ENCODE measurements at places on chromosomes 2 and 18.

- peak; percentile 18 for DNase-seq
These were observed 478.2 kb downstream of the ARHGAP15 start for GRCh38 chr2:143607231-143608062.

DNA sequence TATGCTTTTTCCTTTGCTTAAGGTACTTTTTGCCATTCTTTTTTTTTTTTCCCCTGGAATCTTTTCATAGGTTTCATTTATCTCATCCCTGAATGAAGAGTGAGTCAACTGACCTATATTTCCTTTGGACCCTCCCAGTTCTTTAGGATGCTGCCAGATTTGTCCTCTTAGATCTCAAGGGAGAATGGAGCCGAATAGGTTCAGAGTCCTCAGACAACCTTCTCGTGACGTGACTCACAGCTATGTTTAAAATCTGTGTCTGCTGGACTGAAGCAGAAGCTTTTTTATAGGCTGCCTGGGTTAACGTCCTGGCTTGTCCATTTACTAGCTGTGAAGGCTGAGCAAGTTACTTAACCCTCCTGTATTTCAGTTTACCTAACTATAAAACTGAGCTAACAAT is 358.6 kb downstream of the DLGAP1 start:
- DNase-seq, result peak; percentile 85

- DNase-seq, result no peak
These were observed 24.2 kb downstream of the BCL11A start for GRCh38 chr2:60529136-60529784.

- no peak for DNase-seq
These were observed 28.5 kb upstream of the NAPG start for GRCh38 chr18:10497206-10497749.

DNA sequence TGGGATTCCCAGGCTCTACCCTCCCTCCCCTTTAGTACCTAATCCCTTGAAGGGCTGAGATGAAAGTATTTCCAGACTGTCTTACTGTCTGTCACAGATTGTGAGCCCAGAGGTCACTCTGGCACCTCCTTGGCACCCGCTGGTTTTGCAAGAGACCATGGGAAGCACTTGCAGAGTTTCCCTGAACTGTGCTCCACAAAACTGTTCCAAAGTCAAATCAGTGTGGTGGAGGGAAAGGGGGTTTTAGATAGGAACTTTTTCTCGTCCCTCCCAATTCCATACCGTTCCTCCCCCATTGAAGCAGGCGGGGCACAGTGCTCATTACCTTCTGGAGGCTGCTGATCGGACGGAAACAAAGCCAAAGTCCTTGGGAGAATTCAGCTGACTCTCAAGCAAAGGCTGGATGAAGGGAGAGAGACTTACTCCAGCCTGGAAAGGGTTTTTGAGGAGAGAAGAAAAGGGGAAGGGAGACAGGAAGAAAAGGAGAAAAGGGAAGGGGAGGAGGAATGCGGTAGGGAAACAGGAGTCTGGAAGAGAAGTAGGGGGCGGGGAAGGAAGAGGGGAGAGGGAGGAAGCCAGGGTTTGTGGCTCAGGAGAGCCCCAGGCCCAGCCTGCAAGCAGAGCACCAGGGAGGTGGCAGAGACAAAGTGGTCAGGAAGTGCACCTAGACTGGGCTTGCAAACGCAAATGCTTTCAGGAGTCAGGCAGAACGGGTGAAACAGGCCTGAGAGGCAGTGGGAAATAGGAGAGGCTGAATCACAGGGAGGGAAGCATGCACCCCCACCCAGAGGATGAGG is 88.4 kb upstream of the SP3 start:
- DNase-seq, result no peak

GRCh38 chr18:49857708-49858107 is 44.4 kb upstream of the ACAA2 start:
- no peak for DNase-seq

DNA sequence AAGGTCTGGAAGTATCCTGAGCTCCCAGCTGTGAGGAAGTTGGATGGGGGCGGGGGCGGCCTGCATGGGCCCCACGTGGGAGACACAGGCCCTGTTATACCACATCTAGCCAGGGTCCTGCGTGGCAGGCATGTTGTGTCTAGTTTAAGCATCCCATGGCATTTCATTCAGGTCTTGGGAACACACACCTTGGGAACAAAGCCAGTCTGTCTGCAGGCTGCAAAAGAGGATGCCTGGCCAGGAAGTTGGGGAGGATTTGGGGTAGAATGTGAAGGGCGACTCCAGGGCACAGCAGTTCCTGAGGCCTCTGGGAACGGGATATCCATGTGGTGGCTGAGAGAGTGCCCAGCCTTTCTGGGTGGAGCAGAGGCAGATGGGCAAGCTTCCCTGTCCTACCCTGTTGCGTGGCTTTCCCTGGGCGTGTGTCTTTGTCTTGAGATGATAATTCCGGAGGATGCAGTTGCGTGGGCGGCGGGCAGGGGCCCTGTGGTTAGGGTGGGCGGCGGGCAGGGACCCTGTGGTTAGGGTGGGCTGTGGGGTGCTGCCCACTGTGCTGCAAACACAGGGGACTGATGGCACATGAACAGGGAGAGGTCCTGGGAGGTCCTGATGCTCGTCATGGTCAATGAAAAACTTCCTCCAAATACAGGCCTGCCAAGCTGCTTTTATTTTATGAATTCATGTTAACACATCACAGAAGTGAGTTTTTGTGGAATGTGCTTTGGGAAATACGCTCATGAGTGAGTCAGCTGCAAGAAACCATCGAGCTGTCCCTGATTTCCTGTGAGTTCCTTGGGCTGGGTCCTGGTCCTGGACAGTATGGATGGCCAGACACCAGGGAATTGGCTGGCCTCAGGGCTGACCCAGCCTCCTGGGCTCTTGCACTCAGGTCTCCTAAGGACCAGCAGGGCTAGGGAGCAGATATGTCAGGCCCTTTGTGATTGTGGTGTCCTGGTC is 90.0 kb upstream of the HS6ST1 start:
- DNase-seq, result peak; percentile 87

DNA sequence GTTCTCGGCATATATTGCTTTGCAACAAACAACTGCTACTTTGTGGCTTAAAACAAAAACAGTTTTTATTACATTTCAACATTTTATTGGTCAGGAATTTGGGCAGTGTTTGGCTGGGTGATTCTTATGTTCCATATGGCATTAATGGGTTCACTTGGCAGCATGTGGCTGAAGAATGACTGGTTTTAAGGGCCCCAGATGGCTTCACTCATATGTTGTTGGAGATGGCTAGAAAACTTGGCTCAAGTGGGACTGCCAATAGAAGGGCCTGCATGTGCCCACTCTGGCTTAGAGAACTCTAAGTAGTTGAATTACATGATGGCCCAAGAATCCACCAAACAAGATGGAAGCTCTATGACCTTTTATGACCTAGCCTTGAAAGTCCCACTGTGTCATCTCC is 86.1 kb downstream of the FASTKD2 start:
- DNase-seq, result no peak

DNA sequence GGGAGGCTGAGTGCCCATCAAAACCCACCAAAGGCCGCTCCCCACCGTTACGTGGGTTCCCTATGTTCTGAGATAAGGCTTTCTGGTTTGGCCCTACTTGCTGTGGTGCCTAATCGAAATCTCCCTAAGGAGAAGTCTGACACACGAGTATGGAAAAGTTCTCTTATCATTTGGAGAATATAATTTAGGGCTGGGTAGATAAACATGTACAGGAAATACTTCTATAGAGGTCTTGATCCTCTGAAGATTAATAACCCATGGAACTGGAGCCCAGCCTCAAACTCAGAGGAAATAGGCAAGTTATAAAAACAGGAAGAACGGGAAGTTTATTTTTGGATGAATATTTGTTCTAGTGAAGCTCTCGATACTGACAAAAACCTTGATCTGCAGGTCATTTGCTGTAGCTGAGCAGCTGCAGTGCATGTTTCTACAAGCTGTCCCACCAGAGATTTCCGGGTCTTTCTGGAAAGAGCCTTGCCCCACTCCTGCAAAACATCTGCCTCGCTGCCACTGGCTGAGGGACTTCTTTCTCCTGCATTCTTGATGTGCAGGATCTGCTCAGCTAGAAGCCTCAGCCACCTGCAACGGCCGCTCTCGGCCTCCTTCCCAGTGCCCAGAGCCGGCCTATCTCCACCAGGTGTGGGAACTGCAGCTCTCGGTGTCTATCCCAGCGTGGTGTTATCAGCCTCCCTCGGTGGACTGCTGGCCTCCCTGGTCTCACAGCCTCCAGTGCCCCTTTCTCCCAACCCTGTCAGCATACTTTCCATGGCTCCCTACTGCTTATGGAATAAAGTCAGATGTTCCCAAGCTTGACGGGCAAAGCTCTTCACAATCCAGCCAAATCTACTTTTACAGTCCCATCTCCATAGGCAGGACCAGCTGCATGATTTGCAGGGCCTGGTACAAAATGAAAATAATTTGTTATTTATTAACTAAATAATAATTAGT is 48.6 kb downstream of the SPRED2 start:
- DNase-seq, result peak; percentile 36

DNA sequence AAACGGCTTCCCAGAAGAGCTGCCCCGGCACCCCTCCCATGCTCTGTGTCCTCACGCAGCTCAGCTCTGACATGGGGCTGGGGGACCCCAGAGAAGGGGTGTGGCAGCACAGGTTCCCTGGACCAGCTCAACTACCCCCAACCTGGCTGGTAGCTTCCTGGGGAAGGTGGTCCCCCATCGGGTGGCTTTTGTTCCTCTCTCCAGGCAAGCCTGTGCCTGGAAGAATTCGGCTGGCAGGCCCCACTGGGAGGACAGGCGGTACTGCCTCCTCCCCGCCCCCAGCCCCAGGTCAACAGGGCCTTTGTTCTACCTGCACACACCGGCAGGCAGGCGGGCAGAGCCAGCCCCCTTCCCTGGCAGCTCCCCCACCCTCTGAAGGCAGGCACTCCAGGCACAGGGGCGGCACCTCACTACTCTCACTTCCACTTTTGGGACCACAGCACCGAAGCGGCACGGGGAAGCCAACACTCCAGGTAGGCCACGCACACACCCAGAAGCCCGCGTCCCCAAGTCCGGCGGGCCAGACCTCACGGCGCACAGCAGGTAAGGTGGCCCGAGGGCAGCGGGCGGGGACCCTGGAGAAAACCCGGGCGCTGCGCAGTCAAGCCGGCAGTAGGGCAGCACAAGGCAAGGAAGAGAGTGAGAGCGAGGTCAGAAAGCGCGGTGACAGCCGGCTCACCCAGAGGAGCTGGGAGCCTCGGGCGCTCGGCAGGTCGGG is 1.3 kb downstream of the HS6ST1 start:
- DNase-seq, result no peak

GRCh38 chr2:23120161-23120560 is 264.8 kb upstream of the KLHL29 start:
- no peak for DNase-seq

DNA sequence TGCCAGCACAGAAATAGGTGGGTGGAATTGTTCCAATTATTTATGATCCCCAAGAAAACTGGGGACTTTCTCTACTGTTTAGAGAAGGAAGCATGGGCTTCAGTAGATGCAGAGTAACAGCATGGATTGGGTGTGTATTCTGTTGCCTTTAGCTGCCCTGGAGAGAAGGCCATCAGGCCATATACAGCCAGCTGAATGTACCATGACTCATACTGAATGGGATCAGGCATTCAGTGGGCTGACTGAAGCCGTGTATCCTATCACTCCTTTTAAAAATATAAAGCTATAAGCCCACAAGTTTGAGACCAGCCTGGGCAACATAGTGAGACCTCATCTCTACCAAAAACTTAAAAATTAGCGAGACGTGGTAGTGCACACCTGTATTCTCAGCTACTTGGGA is 16.7 kb upstream of the PLEKHM3 start:
- DNase-seq, result peak; percentile 48

DNA sequence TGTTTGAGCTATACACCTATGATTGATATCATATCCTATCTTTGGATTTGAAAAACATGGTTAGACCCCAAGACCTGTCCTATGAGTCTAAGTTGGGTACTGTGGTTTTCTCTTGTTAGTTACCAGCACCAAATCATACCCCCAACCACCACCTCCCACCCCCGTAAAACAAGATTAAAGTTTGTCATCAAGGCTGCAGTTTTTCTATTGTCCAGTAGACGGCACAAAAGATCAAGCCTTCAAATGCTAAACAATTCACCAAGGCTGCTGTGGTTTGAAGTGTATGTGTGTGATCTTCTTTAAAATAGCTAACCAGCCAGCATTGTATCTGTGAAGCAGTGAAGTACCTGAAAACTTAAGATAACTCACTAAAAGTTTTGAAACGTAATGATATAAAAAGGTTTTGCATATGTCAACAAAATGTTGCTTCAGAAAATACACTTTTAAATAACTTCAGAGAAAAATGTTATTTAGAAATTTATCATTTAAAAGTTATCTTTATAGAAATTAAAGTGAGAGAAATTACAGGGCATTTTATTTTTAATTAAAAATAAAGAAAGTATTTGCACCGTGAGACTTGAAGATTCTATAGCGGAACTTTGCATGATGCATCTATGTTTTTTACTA is 5.8 kb upstream of the MEIS1 start:
- peak; percentile 61 for DNase-seq

DNA sequence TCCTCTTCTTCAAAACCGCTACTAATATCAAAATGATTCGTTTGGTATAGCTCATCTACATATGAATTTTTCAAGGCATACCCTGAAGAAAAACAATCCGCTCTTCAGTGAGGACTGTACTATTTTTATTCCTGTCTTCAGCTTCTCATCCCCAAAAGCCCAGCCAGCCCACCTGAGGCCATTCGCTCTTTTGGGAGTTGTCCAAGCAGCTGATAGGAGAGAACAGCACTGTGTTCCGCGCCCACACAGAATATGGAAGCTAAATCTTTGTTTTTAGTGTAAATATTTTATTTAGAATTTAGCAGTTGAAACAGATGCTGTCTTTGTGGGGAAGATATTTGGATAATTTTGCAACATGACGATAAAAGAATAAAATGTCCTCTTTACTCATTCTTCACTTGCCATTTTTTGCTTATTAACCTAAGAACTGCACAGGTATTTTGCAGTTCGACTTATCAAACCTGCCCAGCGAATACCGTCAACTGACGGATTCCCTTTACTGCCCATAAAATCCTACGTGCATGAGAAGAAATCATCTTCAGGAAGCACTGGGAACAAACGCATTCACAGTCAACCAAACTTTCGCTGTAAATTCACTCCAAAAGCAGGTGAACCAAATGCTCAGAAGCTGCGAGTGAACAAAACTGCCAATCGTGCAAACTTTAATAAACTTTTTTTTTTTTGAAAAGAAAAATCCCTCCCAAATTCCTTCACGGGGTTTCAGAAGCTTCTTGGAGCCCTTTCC is 3.4 kb downstream of the ZNF521 start:
- no peak for DNase-seq

- no peak for DNase-seq
These were observed 126.8 kb downstream of the ACOXL start for GRCh38 chr2:110858993-110859701.

DNA sequence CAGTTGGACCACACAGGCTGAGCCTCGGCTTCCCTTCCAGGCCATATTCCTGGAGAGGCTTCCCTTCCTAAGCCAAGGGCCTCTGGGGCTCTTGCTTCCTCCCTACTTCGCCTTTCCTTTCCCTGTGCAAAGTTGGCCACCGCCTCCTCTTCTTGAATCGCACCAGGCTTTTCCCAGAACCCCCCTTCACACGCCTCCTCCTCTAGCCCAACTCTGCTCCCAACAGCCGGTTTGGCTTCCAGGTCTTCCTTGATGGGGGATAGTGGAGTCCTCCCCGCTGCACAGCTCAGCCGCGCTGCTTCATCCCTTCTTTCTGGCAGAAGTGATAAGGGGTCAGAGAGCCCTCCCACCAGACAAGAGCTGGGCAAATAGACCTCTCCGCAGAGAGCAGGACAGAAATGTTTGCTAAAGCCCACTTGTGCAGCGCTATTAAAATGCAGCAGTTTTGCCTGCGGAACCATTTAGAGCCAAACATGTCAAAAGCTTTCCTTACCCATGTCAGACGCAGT is 56.4 kb downstream of the SNORC start:
- DNase-seq, result no peak

- DNase-seq, result peak; percentile 31
These were observed 30.4 kb downstream of the NAT8 start for GRCh38 chr2:73611867-73612266.
